ENCODE measurements at places on chromosomes 5 and 9.

- DNase-seq = no peak
Measured at GRCh38 chr9:86604741-86605140, 250.5 kb upstream of the TUT7 start.

DNA sequence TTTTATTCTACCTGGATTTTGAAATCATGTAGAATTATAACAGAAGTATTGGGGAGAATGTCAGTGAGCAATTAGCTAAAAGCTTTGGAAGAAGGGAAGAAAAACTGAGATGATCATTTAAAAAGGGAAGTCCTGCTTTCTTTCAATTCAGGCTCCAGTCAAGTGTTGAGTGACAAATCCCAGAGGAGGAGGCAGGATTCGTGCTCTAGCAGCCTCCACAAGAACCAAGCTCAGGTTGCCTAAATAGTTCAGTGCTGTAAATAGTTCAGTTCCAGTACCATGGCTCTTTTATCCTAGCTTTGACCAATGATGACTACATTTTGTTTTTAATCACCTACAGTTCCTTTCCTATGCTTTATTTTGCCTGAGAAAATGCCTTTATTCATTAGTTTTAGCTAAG lies 204.9 kb upstream of the NREP start:
- no peak for DNase-seq

GRCh38 chr9:14779566-14780022 lies 57.1 kb upstream of the CER1 start:
- DNase-seq = no peak

GRCh38 chr9:98866435-98867102 lies 59.1 kb downstream of the GALNT12 start:
- no peak for DNase-seq

DNA sequence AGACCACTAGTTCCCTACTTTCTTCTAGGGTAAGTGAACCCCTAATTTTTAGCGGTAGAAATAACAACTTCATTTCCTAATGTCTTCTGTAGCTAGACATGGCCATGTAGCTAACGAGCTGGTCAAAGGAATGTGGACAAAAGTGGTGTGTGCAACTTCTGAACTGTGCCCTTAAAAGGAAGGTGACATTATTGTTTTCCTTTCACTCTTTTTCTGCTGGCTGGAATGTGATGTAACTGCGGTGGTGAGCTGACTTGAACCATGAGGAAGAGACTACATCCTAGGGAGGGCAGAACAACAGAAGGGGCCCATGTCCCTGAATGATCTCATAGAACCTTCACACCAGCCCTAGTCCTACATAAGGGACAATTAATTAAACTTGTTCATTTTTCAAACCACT lies 1.3 kb upstream of the SNX2 start:
- no peak for DNase-seq

DNA sequence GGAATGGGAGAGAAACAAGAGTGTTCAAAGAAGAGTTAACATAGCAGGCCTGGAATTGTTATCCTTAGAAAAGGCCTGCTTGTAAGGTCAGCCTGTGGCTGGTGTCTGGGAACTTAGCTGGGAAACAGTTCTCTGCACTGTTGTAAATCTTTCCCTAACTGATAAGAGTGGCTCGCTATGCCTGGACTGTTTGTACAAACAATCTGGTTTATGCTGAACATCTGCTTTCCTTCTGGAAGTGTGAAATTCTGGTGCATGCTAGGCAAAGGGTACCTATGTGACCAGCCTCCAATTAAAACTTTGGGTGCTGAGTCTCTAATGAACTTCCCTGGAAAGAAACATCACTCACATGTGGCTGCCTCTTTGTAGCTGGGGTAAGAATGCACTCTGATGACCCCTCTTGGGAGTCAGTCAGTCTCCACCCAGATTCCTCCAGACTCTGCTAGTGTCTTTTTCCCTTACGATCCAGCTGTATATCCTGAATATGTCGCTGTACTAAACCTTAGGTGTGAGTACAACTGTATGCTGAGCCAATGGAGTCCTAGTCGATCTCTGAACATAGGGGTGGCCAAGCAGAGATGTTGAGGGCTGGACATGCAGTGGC lies 16.5 kb downstream of the SPARC start:
- no peak for DNase-seq

DNA sequence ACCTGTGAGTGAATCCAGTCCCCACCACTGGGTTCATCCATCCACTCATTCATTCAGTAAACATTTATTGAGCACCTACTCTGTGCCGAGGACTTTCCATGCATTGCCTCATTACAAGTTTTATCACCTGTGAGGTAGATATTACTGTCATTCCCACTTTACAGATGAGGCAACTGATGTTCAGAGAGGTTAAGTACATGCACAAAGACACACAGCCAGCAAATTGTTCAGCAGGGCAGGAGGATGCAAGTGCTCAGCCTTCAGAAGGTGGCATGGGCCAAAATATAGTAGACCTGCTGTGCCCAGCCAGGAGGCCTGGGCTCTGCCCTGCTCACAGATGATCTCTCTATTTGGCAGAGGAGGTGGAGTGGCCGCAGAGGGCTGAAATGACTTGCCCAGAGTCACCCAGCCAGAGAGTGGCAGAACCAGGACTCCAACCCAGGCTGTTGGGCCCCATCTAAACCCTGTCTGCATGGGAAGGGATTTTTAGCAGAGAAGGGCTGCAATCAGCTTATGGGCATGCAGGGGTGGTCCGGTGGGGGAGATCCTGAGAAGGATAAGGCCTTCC lies 7.6 kb upstream of the NEURL1B start:
- DNase-seq = no peak

DNA sequence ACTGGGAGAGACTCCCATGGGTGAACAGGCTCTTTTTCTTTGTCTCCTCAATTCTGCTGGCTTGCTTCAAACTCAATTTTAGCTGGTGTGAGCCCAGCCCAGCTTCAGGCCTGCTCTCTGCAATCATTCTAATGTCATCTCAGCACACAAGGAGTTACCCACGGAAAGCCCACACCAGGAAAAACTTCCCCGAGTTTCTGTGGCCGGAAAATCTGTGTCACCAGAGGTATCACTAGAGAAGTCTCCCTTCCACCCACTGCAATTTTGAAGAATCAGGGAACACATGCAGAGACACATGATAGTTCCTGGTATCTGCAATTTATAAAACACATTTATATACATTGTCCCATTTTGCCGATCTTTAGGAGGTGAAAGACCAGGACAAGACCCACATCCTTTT lies 13.5 kb upstream of the NDFIP1 start:
- DNase-seq = no peak

GRCh38 chr9:116978155-116978554 lies 291.1 kb downstream of the TRIM32 start:
- DNase-seq = no peak

DNA sequence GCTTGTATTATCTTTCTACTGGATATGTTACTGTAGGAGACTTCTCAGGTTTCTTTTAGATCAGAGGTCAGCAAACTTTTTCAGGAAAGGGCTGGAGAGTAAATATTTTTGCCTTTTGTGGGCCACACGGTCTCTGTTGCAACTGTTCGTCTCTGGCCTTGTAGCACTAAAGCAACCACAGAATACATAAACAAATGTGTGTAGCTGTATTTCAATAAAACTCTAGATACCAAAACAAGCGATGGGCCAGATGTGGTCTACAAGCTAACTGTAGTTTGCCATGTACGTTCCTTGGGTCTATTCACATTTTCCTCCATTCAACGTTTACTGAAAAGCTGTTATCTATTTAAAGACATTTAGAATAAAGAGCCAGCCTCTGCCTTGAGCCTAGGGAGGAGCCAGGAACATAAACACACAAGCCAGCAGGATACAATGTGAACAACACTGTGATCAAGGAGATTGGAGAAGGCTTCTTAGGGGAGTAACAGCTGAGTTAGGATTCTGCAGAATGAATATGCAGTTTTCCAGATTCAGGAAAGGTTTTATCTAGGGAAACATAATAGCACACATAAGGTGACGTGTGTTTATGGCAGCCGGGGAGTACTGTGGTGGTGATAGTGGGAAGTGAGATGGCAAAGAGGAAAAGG lies 33.0 kb upstream of the HOMER1 start:
- no peak for DNase-seq

DNA sequence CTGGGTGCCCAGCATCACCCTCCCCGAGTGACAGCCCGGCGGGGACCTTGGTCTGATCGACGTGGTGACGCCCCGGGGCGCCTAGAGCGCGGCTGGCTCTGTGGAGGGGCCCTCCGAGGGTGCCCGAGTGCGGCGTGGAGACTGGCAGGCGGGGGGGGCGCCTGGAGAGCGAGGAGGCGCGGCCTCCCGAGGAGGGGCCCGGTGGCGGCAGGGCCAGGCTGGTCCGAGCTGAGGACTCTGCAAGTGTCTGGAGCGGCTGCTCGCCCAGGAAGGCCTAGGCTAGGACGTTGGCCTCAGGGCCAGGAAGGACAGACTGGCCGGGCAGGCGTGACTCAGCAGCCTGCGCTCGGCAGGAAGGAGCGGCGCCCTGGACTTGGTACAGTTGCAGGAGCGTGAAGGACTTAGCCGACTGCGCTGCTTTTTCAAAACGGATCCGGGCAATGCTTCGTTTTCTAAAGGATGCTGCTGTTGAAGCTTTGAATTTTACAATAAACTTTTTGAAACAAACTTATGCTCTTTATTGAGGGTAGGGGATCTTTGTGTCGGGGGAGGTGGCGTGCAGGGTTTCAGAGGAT lies 1.3 kb downstream of the GADD45G start:
- DNase-seq = no peak

DNA sequence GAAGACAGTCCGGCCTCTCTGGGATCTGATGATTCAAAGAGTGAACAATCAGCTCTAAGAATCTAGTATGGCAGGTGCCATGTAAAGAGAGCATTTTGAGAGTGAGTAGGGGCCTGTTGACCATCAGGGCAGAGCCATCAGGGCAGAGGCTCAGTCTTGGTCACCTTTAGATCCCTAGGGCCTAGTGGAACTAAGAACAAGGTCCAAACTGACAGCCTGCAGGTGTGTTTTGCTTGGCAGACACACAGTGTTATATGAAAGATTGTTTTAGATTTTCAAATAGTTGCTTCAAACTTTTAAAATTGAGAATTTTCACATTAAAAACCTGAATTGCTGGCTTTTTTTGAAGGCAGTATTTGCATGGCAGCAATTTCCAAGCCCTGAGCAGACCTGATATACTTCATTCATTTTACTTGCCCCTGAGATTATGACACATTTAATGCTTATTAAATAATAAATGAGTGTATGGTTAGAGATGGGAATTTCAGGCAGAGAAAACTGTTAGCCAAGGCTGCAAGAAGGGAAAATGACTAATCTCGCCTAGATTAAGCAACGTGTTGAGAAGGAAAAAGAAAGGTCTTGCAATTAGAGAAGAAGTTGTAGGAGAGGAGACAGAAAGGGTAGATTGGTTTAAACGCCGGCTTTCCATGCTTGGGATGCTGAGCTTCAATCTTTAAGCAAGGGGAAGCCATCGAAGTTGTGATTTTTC lies 279.6 kb downstream of the ARRDC3 start:
- DNase-seq = no peak

GRCh38 chr5:1887588-1888360 lies 5.0 kb upstream of the IRX4 start:
- no peak for DNase-seq

DNA sequence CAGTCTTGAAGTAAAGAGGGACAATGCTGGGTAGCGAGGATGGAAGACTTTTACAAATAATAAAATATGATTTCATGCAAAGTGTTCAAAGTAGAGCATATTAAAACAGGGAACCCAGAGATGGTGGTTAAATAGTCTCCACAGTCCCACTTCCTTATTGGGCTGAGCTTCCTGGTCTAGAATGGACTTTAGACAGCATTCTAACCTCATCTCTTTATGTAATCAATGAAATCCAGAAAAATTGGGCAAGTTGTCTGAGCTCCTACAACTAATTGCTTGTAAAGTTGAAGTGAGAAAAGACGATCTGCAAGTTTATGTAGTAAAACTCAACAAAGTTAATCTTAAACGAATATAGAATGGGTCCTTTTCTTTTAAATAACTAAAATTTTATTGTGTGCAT lies 328.9 kb downstream of the PJA2 start:
- no peak for DNase-seq

- DNase-seq = no peak
Measured at GRCh38 chr5:93954421-93955069, 213.1 kb upstream of the POU5F2 start.

DNA sequence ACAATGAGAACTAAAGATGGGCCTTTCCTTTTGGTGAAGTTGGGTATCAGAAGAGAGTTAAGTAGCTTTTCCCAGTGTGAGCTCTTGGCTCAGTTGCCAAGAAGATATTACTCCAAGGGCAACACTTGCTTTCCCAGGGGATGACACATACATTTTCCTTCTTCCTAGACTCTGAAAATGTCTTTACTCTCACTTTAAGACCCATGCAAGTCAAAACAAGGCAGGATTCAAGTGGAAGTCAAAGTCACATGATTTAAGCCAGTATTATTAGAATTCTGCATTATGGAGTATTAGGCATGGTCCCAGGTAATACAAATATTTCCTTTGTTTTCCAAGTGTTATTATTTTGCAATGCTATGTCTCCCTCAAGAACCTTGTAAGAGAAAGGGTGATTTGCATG lies 175.1 kb downstream of the PPP2R2B start:
- DNase-seq = no peak

Data from memory B cell (primary cell).